ENCODE measurements at places on chromosomes 1 and 21.
A peak's percentile ranks its signal among the peaks of the same experiment; 100 is the strongest.

DNA sequence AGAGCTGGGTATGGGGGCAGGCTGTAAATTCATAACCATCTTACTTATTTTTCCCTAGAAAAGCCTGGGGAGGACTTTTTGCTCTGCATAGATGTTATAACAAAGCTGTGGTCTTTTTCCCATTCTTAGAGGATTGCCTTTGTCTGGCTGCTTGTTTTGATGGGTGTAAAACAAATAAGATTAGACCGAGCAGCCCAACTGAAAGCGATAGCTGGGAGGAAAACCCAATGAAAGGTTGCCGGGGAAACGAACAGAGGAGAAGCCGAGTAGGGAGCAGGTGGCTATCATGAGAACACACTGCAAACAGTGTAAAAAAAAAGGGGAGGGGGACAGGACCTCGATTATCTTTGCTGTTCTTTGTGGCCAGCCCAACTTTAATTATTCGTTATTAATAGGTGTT, 1.9 kb downstream of the ELAVL4 start:
- no peak for DNase-seq

DNA sequence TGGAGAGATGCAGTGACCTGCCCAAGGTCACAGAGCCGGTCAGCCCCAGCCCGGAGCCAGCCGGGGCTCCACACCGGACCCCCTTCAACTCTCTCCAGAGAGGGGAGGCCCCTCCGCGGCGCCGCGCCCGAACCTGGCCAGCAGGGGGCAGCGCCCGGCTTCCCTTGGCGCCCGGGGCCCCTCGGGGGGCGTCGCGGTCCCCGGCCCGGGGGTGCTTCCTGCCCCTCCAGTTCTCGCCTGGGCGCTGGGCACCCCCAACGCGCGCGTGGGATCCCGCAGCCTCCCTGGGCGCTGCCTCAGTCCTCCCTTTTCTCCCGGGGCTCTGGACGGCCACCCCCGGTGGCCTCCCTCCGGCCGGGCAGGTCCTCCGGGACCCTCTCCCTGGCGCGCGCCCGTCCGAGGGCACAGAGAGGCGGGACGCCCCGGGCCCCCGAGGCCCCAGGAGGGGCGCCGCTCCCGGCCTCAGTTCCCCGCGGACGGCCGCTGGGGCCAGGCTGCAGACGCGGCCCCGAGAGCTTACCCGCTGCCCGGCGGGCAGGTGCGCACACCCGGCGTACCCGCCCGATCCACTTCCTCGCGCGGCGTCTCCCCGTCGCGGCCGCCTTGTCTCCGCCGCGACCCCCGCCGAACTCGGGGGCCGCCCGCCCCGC, 406 bp downstream of the HTR1D start:
- peak; percentile 39 for DNase-seq

- DNase-seq = no peak
Measured at GRCh38 chr21:46037331-46038325, 56.1 kb downstream of the COL6A1 start.

- DNase-seq = no peak
Measured at GRCh38 chr1:48568501-48568900, 96.5 kb upstream of the SPATA6 start.

- no peak for DNase-seq
Measured at GRCh38 chr1:40377512-40377911, 4.0 kb downstream of the SMAP2 start.

DNA sequence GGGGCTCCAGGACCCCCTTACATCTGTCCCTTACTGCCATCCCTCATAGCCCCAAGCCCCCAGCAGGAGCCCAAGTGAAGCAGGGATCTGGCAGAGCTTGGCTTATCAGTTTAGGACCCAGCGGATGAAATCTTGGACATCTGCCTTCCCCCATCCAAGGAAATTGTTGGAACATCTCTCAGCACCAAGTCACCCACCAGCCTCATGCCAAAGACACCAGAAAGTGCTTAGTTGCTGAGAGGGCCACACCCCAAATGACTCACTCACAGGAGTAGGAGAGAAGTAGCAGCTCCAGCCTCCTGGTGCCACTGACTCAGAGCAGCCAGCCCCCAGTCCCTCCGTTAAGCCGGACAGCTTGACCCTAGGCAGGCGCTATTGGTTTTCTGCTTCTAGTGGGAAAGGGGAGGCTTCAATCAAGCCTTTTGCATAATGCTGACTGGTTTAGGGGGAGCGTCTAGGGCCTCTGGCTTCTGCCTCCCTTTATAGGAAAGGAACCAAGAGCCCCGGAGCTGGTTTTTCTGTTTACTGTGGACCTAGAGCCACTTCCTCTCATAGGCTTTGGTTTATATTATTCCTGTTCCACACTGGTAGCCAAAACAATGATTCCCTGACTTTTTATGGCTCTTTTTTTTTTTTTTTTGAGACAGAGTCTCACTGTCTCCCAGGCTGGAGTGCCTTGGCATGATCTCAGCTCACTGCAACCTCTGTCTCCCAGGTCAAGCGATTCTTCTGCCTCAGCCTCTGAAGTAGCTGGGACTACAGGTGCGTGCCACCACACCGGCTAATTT, 114.2 kb upstream of the IPO9 start:
- DNase-seq = no peak

- DNase-seq = no peak
Measured at GRCh38 chr1:115748401-115749150, 19.9 kb downstream of the CASQ2 start.

DNA sequence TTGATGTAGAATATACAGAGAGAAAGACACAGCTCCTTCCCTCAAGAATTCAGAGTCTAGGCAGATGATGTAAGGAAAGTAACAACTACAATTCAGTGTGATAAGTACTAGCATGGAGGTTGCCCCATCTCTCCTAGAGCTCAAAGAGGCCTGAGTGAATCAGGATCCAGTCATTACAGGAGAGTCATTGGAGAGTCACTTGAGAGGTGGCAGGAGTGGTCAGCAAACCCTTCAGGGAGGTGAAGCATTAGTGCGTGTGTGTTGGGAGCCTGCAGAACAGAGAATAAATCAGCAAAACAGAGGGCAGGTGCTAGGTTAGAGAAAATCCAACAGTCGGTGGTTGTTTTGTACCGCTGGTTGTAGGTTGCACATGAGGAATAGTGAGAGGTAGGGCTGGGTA, 46.1 kb downstream of the GRIK1 start:
- no peak for DNase-seq

DNA sequence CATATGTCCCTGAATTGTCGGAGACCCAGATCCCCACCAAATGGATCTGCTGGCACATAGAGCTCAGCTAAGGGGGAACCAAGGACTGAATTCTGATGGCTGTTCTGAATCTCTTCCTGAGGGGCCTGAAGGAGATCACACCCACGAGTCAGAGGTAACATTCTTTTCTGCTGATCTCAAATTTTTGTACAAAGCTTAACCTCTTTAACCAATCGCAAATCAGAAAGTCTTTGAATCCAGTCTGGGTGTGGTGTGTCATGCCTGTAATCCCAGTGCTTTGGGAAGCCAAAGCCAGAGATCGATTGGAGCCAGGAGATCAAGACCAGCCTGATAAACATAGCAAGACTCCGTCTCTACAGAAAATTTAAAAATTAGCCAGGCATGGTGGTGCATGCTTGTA, 62.8 kb upstream of the PRRC2C start:
- no peak for DNase-seq

DNA sequence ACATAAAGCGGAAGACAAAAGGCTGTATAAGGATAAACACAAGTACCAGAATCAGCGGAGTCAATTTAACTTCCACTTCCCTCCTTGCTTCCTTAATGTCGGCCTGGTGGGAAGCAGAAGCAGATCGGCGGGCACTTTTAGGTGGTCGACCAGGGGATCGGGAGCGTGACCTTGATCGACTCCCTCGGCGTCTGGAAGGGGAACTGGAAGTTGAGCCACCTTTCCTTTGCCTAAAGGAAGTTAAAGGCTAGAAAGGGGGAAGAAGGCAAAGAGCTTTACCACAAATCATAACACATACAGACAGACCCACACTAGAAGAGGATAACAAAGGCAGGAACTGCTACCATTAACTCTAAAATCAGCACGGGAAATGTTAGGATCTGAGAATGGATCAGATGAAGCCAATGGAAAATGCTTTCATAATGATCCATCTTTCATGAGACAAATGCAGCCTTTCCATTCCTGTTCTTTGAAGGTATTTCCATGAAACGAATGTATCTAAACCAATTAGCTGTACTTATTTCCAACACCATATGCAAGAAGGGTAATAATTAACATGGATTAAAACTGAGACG, 5.7 kb downstream of the LBR start:
- no peak for DNase-seq

- DNase-seq = peak; percentile 61
Measured at GRCh38 chr1:26378088-26378878, 5.7 kb upstream of the ZNF683 start.

DNA sequence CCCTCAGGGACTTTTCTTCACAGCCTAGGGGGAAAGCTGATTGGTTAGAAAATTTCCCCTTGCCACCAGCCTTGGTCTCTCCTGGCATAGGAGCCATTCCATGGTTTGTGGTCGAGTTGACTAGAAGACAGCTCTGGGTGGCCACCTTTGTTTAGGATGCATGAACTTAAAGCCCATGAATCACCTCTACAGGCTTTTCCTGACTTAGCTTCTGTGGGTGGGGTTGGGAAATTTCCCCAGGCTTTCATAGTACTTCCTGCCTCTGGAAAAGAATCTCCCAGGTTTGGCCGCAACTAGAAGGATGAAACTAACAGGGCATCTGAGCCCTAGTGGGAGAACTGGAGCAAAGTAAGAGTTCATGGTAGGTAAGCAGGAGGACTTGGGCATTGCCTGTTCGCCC, 72.6 kb downstream of the SNRPE start:
- DNase-seq = no peak

DNA sequence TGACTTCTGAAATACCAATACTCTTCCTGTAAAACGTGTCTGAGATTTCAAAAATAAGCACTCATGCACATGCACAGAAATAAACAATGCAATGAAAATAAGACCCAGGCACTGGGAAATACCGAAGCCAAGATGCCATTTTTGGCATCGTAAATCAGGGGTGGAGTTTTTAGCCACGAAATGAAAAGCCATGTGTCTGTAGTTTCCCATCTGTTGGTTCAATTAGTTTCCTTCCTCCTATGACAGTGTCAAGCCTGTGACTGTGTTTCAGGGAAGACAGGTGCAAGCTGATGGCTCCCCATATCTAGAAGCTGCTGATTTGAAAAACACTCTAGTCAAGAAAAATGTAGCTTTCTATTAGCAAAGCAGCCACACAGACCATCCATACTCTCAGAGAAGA, 480.4 kb upstream of the CAMK1G start:
- DNase-seq = no peak

DNA sequence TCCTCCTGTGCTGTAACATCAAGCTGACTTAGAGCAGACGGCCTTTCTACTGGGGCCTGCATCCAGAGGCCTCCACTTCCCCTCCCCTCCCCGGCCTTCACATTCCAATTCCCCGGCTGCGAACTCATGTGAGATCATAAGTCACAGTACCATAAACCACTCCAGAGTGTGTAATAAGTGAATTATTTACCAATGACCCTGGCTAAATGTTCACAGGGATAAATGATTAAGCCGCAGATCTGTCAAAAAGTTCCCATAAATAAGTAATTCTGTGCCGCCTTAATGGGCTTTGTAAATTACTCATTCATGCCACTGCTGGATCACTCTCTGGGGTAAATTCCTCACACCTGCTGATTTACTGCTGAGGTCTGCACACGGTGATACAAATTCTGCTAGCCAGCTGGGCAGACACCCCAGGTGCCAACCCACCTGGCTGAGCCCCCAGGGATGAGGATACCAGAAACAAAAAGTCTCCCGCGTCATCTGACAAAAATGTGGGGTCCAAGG, 27.4 kb upstream of the KIRREL1 start:
- no peak for DNase-seq

DNA sequence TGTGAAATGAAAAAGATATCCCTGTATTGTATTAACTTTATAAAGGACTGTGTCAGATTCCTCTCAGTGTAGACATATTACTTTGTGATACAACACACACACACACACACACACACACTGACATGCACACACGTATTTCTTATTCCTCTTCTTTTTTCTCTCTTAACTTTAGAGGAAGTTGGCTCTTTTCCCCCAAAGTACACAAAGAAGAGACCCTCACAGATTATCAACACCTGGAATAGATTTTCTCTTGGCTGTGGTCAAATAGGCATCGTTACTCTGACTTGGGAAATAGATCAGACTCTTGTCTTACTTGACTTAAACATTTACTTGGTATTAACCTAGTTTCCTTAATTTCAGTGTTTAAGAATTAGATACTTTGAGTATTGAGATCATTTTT, 792.8 kb downstream of the ADGRL2 start:
- DNase-seq = no peak

- DNase-seq = no peak
Measured at GRCh38 chr21:42291003-42291750, 24.0 kb downstream of the TFF3 start.

DNA sequence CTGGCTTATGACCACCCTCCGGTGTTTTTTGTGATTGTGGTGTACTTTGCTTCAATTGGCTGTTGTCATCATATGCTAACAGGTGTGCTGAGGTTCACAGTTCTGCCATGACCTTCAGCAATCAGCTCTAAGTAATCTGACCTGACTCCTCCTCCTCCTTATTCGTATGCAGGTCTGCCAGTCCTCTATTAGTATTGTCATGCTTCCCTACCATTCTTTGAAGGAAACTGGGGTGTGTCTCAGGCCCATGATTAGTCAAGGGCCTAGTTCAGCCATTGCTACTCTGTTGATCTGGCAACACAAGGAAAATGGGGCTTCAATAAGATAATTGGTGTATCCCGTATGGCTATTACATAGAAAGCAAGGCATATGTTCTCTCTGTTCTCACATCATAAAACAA, 332.3 kb upstream of the DPYD start:
- no peak for DNase-seq

DNA sequence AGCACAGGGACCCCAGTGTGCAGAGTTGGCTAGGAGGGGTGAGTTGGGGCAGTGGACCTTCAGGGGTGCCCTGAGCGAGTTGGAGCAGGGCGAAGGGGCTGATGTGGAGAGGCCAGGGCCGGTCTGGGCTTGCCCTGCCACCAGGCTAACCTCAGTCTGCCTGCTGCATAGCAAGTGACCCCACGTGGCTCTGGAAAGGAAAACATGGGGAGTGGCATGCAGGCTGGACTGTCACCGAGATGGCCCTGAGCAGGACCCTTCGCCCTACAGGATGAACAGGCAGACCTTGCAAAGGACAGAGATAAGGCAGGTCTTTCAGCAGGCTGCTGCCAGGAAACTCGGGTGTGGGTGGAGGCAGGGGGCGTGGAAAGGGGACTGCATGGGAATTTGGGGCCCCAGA, 51.5 kb downstream of the FOXO6 start:
- DNase-seq = no peak

GRCh38 chr21:25564349-25564948, 42.8 kb downstream of the MRPL39 start:
- DNase-seq = no peak

GRCh38 chr1:167543199-167543990, 10.2 kb downstream of the CREG1 start:
- DNase-seq = no peak

DNA sequence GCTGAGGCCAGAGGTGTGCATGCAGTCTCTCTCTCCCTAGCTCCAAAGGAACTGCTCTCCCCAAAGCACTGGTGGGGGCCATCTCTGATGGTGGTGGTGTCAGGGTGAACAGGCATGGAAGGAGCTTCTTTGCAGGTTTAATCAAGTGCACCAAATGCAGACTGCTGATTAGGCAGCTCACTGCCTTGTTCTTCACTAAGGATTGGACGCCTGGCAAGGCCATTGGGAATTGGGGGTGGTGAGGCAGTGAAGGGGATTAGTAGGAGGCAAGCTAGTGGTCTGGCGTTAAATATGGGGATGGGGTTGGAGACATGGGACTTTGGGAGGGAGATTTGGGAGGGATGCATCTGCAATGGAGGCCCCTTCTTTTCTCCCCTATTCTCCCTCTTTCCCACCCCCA, 1.5 kb downstream of the CACNA1E start:
- no peak for DNase-seq
